ENCODE measurements at places on chromosomes 13 and 19.

DNA sequence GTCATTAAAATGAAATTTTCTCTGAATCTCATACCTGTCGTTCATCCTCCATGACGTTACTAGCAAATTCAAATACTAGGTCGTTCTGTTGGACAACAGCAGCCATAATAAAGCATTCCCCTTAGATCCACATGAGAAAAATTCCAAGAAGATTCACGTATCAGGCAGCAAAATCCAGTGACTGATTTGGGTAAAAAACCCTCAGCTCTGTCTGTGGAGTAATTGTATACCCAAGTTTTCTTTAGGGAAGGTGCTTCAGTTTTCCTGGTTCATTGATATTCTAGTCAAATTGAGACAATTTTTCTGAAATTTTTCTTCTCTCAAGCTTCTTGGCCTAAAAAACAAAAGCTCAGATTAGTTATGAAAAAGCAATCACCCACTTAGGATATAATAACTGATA is 37.2 kb downstream of the ELF1 start:
- no peak for DNase-seq

- peak; percentile 64 for DNase-seq
Measured at GRCh38 chr19:42198676-42199439, 18.6 kb downstream of the DEDD2 start.

DNA sequence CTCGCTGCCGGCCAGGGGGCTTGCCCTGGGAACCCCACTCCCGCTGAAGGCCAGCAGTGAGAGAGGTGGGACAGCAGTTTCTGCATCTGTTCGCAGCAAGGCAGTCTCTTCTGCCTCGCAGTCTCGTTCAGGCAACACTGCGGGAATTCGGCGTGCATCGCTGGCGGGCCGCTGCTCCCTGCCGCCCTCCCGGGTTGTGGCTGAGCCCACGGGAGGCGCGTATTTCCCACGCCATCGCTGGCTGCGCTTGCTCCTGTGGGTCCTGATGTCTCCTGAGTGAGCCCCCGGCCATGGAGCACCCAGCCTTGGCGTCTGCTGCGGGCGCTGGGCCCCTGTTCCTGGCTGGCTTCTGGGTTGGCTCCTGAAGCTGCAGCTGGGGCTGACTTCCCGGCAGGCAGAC is 227.9 kb downstream of the TEX29 start:
- DNase-seq, result no peak

DNA sequence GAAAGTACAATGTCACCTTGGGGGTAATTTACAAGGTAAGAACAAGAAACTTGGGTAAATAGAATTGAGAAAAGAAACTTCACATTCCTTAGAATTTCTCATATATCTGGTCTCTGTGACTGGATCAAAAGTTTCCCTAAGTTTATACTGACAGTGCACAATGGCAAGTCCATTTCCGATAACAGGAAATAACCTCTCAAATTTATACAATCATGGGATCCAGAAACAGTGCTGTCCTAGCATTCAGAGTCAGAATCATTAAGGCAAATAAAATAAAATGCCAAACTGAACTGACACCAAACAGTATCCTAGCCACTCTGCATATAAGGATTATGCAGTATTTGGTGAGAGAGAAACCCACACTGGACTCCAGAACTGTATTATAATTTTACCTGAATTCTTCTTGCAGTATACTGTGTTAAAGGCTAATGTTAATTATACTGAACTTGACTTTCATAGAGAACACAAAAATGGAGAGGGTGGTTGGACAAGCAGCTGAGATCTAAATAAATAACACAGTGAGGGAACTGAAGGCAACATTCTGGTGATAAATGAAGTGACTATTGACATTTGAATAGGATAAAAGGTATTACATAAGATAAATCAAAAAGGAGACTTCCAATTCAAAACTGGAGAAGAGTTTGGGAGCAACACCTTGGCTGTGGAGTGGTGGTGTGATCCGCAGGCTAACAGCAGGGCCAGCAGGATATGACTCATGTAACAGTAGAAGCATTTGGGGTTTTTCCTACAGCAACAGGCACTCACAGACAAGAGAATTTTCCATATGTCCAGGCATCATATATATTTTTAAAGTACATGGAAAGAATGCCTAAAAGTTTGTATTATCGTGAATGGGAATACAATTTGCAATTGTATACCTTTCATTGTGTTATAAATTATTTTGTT is 932.5 kb upstream of the MIR17HG start:
- DNase-seq, result no peak

- DNase-seq, result no peak
Measured at GRCh38 chr13:47678201-47678968, 322.7 kb downstream of the SUCLA2 start.

GRCh38 chr13:75415694-75416093 is 66.3 kb downstream of the TBC1D4 start:
- DNase-seq, result no peak

GRCh38 chr13:45015300-45015699 is 26.0 kb downstream of the GPALPP1 start:
- no peak for DNase-seq

- DNase-seq, result no peak
Measured at GRCh38 chr19:44959691-44960090, 4.5 kb downstream of the CLPTM1 start.

DNA sequence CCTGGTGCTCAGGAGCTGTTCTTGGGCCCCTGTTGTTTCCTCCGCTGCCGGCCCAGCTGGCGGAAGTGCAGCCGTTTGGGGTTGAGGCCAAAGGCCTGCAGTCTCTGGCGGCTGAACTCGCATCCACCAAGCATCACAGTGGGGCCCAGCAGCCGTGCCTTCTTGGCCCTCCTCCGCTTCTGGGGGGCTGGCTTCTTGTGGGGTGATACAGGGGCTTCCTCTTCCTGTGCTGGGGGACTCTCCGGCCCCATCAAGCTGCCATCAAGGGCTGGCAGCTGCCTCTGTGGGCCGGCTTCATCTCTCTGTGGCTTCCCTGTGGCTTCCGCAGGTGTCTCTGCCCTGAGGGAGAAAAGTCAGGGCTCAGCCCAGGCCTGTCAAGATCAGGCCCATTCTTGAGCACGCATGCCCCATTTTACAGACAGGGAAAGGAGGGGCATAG is 10.3 kb downstream of the ATG4D start:
- DNase-seq, result peak; percentile 31

DNA sequence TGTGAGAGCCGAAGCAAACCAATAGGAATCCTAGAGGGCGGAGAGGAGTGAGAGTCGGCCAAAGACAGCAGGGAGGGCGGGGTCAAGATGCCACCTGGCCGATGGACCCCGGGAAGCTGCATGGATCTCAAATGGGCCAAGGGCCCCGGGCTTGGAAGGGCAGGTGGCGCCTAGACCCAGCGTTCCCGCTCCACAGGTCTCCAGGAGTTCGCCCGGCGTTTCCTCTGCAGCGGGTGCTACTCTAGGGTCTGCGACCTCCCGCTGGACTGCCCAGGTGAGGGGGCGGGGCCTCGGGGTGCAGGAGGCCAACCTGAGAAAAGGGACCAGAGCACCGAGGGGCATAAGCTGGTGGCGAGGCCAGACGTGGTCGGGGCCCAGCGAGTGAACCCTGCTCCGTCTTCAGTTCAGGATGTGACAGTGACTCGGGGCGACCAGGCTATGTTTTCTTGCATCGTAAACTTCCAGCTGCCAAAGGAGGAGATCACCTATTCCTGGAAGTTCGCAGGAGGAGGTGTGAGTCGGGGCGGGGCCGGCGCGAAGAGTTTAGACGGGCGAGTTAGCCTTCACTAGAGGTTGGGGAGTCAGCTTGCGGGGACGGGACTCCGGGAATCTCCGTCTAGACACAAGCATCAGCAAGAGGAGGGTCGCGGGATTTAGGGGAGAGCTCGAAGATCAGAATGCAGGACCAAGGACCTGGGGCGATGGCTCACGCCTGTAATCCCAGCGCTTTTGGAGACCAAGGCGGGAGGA is 9.9 kb downstream of the SPACA6 start:
- peak; percentile 5 for DNase-seq

DNA sequence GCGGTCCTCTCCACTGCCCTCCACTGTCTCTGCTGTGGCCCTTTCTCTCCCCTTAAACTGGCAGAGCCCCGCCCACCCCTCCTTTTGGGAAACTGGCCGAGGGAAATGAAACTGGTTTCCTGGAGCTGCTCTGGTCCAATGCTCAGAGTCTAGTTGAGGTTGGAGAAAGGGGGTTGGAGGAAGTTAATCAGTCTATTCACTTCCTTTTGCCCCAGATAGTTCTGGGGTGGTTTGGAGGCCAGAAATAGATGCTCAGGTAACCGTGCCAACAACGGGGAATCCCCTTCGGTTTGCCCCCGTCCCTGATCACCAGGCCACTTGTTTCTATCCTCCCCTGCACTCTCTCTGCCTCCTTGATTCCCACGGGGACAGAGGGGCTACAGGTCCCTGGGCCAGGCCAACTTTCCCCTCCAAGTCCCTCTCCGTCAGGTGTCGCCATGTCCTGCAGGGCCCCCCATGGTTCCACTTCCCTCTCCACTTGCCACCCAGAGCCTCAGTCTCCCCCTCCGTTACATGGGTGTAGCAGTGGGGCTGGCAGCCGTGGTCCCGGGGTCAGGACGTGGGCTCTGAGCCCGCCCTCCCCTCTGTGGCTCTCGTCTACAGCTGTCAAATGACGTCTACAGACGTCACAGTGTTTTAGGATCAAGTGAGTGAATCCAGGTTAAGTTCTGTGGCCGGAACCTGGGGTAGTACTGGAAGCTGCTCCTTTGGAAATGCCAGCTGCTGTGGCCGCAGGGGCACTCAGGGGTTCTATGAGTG is at the start of gene IL4I1:
Gene IL4I1 (minus strand): TSS at position 25 of the 759 bp plus-strand sequence. CDS start 727 bp downstream, outside the sequence.
- peak; percentile 74 for DNase-seq

- no peak for DNase-seq
Measured at GRCh38 chr13:51339952-51340732, 651 bp downstream of the SERPINE3 start.

GRCh38 chr19:16033136-16033530 is 43.2 kb upstream of the TPM4 start:
- no peak for DNase-seq

- DNase-seq, result no peak
Measured at GRCh38 chr13:41811588-41812021, 149.3 kb downstream of the VWA8 start.

- DNase-seq, result no peak
Measured at GRCh38 chr19:6059988-6060599, 50.2 kb downstream of the RFX2 start.

DNA sequence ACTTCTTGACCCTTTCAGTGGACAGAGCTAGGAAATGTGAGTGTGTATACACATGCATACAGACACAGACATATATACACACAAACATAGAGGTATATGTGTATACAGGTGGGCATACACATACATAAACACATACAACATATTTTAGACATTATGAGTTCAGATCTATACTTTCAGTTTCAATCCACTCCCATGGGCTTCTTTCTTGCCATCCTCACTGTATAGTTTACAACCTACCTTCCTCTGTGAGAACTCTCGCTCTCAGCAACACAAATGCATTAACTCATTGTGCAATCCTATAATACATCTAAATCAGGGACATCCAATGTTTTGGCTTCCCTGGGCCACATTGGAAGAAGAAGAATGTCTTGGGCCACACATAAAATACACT is 21.2 kb upstream of the SCEL start:
- DNase-seq, result no peak

- no peak for DNase-seq
Measured at GRCh38 chr13:35566340-35566739, 89.9 kb upstream of the MAB21L1 start.

- no peak for DNase-seq
Measured at GRCh38 chr13:47119575-47120235, 222.9 kb upstream of the HTR2A start.

DNA sequence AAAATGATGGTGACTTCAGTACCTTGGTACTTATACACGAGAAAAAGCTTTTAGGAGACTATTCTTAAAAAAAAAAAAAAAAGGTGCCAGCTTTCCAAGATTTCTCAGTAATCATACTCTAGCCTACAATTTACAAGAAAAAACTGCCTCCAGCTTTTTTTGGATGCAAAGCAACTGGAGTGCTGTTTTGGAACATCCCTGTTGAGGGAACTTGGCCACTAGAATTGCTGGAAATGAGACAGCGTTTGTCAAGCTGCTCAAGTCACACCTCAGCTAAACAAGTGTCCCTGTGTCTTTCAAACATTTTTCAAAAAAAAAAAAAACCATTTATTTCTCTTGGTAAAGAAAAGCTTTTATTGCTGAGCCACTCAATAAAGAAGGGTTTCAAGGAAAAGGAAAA is 413.1 kb upstream of the ARGLU1 start:
- DNase-seq, result no peak

DNA sequence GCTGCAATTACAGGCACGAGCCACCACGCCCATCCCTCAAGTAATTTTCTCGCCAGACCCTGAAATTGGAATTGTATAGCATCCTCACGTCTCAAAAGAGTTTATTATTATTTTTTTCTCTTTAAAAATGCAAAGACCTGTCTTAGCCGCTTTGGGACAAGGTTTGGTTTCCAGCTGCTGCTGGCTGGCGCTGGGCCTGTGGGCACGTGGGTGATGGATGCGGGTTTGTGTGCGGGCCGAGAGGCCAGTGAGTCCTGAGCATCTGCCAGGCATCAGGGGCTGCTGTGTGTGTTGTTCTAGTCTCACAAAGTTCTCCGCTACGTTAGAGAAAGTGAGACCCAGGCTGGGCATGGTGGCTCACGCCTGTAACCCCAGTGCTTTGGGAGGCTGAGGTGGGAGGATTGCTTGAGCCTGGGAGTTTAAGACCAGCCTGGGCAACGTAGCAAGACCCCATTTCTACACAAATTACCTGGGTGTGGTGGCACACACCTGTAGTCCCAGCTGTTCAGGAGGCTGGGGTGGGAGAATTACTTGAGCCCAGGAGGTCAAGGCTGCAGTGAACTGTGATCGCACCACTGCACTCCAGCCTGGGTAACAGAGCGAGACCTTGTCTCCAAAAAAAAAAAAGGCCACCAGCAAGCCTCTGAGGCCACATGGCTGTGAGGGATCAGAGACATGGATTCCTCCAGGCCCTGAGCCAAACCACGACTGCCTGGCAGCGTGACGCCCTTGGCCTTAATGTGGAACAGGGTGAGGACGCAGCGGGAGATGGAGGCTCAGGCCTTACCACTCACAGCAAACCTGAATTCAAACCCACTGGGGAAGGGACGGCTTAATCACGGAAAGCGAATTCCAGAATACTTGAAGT is 4.7 kb upstream of the TMPRSS9 start:
- DNase-seq, result no peak

DNA sequence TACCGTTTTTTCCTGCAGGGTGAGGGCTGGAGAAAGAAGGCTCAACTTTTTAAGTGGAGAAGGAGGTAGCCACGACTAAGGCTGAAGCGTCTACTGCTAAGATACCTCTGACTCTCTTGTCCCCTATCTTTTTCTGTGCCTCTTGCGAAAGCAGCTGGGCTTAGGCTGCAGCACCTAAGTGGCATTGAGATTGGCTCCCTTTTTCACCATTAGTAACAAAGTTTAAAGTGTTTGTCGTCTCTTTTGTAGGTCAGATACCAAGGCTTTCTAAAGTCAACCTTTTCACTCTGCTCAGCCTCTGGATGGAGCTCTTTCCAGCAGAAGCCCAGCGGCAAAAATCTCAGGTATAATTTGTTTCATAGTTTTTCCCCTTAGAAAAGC is 887 bp downstream of the CDADC1 start:
- no peak for DNase-seq

- no peak for DNase-seq
Measured at GRCh38 chr19:58492265-58492664, 16.1 kb downstream of the ZNF446 start.

Data from activated naive CD4-positive, alpha-beta T cell treated with Interleukin-2 at 50 U/mL for 16 hours (primary cell).